A549 treated with ZK216348 at 1 μM for 4 hours (cell line): ENCODE measurements at places on chromosomes 4 and X. TPM values are rescaled to one million over a fixed set of nuclear protein-coding genes. Genes with fewer than 3 reads are reported as not detected.

NUDT10 gene
- 0.51 to 0.74 TPM (median 0.55 TPM) in 5 replicates for total RNA-seq

SLC30A9 gene
- 20.5 to 40.8 TPM (median 27.1 TPM) in 5 replicates for total RNA-seq

ATP8A1 gene
- 0.03 to 0.06 TPM (median 0.05 TPM) in 3 of 5 replicates, not detected in the others for total RNA-seq

UCP1 gene
- 0.11 TPM in 1 of 5 replicates, not detected in the others for total RNA-seq

NR3C2 gene
- total RNA-seq = not detected in 5 replicates

TKTL2 gene
- not detected in 5 replicates for total RNA-seq

TBC1D9 gene
- total RNA-seq = 5.8 to 7.8 TPM (median 7.3 TPM) in 5 replicates

PF4V1 gene
- total RNA-seq = not detected in 5 replicates

SMPX gene
- not detected in 5 replicates for total RNA-seq
